Kidney (tissue), 22 donors: ENCODE measurements at places on chromosomes 3 and 15. TPM values are rescaled to one million over a fixed set of nuclear protein-coding genes. Genes with fewer than 3 reads are reported as not detected.

VIPR1 gene
- 5.3 TPM for polyA plus RNA-seq

- no peak for DNase-seq
Observed at GRCh38 chr15:66145726-66146182, 107.8 kb downstream of the MEGF11 start.

MTMR10 gene
- 26.2 TPM for polyA plus RNA-seq

DNA sequence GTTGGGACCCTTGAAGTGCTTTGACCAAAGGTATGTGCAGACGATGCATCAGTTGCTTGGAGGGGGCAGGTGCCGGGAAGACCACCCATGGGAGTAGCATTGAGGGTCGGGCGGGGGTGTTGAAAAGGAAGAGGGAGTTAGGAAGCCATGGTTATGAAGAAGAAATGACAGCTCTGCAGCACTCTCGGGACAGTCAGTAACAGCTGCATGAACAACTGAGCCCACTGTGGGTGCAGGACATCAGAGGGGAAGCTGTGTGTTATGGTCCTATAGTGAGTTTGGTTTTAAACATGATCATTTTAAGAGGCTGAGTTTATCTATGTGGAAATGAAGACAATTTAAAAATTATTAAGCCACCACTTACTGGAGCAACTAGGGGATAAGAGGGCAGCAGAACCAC, 17.6 kb downstream of the ST8SIA2 start:
- DNase-seq: no peak

EPHB1 gene
- 0.39 TPM for polyA plus RNA-seq

- DNase-seq: no peak
Observed at GRCh38 chr3:15470849-15471248, 43.5 kb downstream of the EAF1 start.

- DNase-seq: no peak
Observed at GRCh38 chr15:97933589-97933988, 26.9 kb upstream of the ARRDC4 start.

RBPMS2 gene
- polyA plus RNA-seq: 24.2 TPM

- no peak for DNase-seq
Observed at GRCh38 chr15:46280762-46281542, 646.1 kb downstream of the SQOR start.

DNA sequence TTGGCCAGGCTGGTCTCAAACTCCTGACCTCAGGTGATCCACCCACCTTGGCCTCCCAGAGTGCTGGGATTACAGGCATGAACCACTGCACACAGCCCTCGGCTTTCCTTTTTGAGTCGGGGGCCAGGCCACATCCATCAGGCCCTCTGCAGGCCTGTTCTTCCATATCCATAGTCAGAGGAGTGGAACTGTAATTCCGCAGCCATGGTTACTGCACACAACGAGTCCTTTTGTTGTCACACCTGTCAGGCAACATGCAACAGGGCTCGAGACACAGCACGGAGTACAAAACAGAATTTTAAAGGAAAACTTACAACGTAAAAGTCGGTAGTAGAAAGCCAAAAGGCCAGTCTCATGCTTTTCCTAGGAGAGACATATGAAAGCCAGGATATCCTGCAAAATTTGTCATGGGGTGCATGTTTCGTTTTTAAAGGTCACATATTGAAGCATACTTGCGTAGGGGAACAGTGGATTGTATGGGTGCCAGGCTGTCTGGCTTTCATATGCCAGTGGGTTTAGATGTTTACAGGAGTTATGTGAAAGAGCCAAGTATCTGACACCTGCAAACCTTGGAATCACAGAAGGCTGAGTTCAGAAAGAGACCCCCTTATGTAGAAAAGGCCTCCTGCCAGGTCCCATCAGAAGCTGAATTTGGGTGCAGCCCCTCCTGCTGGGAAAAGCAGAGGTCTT, 63.2 kb upstream of the LPP start:
- DNase-seq: peak; percentile 77

DNA sequence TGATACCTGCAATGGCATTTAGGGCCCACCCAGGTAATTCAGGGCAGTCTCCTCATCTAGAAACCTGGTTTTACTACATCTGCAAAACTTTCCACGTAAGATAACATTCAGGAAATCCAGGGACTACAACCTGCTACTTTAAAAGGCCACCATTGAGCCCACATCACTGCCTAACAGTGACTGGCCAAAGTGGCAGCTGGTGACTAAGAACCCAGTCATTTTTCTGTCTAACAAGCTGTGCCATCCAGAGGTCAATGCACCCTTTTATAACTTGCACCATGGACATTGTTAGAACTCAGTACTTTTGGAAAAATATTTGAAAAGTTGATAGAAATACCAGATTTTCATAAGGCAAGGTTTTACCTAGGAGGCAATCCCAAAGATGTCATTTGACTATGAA, 492.4 kb downstream of the OTOL1 start:
- no peak for DNase-seq

KNG1 gene
- polyA plus RNA-seq: 710 TPM

GRCh38 chr3:63724987-63725386, 72.5 kb downstream of the SNTN start:
- no peak for DNase-seq

DNA sequence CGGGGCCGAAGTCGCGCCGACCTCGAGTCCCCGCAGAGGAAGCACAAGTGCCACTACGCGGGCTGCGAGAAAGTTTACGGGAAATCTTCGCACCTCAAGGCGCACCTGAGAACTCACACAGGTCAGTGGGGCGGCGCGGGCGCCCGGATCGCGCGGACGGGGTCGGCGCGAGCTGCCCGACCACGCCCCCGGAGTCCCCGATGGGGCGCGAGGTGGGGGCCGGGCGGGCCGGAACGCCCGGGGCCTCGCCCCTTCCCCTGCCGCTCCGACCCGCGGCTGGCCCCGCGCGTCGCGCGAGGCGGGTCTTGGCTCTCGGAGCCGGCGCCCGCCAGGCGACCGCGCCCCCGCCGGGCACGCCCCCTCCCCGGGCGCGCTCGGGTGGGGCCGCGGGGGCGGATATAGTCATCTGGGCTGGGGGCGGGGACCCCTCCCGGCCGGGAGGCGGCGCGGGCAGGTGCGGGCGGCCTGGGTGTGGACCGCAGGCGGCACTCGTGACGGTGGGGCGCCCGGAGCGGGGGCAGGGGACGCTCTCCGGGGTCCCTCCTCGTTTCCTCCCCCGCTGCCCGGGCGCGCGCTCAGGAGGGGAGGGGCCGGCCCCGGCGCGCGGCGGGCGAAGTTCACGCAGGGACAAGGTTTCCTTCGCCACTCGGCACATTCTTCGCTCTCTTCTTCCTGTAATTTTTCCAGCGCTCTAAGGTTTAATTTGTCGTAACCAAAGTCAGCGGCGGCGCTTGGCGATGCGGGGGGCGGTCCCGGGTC, 1.2 kb downstream of the KLF13 start:
- DNase-seq: peak; percentile 86

THAP10 gene
- 3.4 TPM for polyA plus RNA-seq

DNA sequence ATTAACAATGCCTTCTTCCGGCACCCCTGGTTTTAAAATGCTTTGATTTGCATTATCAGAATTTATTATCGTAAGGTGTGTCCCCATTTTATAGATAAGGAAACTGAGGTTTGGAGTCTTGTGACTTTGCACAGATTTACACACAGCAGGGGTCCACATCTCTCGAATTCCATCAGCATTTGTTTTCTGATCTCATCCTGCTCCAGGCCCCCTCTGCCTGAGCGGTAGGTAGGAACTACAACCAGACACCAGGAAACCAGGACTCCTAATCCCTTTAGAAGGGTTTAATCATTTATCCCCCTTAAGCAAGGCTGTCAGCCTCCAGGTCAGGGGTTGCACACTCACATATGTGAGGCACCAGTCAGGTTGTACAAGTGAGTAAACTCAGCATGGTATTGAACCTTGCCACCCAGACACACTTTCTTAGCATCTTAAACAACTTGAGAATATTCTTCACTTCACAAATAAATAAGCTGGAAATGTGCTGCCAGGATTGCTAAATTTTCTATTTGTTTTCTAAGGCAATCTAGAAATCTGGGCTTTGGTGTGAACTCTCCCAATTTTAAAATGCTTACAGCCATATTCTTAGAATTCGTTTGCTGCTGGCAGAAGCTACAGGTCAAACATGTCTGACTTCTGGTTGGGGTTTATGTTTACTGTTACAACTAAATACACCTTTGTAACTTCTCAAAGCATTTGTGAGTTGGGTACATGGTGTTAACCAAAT, 31.7 kb upstream of the CMTM7 start:
- no peak for DNase-seq

CTXND1 gene
- polyA plus RNA-seq: 2.2 TPM

DNA sequence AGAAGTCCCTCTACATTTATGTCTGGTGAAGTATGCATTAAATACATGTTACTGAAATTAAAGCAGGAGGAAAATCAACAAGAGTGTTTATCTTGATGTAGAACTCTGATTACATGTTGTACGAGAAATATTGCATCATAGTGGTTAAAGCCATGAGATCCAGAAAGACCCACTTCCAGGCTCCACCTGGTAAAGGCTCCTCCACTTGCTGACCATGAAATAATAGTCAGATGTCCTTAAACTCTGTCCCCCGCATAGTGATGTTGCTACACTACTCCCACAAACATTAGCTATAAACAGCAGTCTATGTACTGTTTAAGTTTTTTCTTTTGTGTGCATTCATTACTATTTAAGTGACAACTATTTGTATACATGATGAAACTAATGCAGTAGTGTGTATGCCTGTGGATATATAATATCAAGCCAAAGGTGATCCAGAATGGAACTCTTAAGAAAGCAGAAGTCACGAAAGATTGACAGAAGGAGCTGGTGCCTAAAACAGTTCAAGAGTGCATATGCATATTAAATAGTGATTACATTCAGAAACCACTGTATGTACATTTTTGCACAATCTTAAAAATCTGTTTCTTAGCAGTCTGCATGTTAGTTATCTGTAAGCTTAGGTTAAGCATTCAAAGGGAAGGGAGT, 264.4 kb upstream of the KCNMB2 start:
- DNase-seq: no peak

DNA sequence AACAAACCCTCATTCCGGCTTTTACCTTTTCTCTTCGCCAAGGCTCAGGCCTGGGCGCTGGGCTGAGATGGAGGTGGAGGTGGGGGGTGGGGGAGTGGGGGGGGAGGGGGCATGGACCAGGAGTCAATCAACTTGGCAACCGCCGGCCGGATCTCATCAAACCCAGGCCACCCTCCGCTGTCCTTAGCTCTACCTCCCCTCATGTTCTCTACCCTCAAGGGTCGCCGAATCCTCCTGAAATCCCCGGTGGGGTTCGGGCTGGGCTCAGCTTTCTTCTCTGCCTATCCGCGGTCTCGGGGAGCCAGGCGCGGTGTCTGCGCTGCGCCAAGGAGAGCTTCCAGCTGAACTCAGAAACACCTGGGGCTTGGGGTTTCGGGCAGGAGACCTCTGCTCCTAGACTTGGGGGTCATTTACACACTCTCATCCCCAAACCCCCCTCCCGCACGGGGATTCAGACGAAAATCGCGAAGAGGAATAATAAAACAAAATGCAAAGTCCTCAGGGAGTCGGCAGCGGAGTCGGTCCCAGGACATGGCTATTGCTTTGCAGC, 2.5 kb downstream of the ONECUT1 start:
- no peak for DNase-seq

GHSR gene
- not detected for polyA plus RNA-seq

GRCh38 chr15:89885611-89886010, 8.2 kb downstream of the AP3S2 start:
- DNase-seq: no peak

DNA sequence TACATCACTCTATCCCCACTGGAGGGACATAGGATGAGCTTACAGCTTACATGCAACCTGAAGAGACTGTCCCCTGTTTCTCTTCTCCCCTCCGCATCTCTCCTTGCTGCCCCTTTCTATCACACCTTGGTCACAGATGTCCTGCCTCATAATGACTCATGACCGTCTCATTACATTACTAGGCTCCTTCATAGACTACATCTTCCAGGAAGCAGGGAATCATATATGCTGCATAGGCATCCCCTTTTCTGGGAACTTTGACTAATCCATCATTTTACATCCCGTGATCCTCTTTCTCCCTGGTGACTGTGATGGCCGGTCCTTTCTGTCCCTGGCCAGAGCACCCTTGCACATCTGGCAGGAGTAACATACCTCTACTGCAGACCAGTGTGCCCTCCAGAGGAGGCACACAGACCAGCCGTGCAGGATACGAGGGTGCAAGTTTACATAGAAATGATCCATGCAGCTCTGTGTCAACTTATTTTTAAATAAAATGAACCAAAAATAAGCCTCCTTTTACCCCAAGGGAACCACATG, 188.9 kb downstream of the CACNA2D3 start:
- no peak for DNase-seq

DNA sequence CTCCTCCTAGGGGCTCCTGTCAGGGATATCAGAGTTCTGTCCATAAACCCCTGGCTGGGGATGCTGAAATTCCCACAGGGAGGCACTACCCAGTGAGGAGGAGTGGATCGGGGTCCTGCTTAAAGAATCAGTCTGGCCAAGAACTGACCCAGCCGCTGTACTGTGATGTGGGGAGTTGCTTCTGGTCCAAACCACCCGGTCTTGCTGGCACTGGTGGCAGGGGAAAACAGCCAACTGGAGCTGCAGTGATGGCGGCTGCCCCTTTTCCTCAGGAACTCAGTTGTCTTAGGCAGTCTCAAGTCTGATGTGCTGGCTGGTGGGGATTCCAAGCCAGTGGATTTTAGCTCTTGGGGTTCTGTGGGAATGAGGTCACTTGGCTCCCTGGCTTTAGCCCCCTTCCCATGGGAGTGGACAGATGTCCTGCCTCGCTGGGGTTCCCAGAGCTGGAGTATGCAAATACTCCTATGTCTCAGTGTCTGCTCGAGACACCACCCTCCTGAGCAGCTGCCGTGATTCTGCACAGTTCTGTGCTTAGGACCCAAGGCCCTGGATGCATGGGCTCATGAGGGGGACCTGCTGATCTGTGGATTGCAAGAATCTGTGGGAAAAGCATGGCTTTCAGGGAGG, 97.1 kb downstream of the SLC25A26 start:
- DNase-seq: no peak

- DNase-seq: no peak
Observed at GRCh38 chr3:177833332-177833731, 636.0 kb upstream of the TBL1XR1 start.

MYO5A gene
- 3.5 TPM for polyA plus RNA-seq

DNA sequence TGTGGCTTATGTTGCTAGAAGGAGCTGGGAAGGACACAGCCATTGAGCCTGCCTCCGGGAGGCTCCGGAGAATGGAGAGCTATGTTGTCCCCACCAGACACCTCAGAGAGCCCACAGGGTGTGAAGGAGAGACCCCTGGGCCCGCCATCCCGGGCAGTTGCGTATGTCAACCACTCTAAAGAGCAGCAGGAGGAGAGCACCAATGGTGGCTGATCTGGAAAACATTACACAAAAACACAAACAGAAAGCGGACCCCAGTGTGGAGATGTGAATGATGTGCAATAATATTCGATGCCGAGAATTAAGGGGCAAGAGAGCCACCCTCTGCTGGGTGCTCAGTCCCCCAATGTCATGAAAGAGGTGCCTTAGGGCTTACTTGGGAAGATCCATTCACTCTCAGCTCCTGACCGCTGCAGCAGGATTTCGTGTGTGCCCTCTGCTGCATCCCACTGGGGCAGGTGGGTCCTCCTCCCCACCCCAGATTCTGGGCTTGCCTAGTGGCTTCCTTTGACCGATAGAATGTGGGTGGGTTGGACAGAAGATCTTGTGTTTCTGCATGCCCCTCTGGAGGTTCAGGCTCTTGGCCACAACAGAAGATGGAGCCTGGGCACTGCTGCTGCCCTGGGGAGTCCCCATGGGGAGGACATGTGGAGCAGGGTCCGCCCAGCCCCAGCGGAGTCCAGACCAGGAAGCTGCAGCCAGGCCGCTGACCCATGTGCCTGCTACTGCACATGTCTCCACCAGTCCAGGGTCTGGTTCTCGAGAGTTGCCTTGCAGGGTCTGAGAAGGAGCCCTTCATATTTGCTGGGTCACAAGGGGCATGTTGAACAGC, 245.3 kb downstream of the OCA2 start:
- DNase-seq: no peak

GABRB3 gene
- polyA plus RNA-seq: 4.7 TPM
